GM18507 (cell line): ENCODE measurements at places on chromosomes 11 and 22.

GRCh38 chr22:41367039-41367679, 14.6 kb upstream of the TEF start:
- DNase-seq, result peak; percentile 11

DNA sequence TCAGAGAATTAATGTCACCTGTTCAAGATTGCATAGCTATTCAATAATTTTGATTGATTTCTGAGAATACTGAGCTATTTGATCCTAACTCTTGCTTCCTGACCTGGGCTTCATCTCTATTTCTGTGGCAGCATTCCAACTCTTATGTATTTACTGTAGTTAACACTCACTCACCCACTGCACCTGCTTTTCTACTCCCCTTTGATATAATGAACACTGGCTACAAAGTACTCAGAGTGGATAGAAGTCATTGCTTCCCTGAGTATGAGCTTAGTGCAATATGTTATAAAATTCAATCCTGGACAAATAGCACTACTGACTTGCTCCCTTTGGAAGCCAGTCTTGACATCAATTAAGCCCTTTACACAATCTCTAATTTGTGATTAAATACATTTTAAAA, 117.2 kb downstream of the APIP start:
- no peak for DNase-seq

DNA sequence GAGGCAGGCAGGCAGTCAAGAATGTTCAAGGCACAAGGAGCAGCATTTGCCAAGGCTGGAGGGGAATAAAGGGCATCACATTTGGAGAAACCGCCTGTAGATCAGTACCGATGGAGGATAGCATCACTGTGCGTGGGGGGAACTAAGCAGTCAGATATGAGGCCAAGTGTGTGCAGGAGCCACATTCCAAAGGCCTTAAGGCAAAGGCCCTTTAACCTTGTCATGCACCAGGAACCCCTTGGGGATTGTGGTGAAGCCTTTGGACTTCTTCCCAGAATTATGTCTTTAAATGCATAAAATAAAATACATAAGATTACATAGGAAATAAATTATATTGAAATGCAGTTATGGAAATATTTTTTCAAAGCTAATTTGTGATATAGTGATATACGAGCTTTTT, 532.1 kb downstream of the BUD13 start:
- DNase-seq, result no peak

DNA sequence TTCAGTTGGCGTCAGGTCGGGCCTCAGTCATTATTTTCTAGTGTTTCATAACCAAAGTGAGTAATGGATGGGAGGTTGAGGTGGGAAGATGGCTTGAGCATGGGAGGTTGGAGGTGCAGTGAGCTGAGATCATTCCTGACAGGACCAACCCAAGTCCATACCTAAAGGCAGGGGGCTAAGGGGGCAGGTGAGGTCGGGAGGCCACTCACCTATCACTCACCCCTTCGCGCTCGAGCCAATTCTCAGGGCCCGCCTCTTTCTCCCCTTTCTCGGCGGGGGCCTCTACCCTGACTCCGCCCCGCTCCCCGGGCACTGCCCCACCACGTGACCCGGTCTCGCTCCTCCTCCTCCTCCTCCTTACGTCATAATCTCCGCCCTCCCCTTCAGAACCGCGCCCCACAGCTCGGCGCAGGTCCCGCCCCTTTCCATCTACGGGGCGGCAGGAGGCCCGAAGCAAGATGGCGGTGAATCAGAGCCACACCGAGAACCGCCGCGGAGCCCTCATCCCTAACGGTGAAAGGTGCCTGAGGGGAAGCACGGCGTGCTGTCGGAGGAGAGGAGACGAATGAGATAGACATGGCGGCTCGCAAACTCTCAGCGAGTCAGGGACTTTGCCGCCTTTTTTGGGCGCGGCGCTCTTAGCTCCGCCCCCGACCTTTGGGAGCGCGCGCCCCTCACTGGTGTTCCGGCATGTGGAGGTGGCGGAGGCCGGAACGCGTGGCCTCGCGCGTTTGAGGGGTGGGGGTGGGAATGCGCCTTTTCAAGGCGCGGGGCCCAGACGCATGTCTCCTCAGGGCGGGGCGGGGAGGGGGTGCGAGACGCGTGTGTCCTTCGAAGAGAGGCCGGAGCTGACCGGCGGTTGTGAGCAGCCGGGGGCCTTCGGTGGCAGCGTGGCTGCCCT, at the start of gene WBP2NL:
Gene WBP2NL, plus strand, starts transcription at position 428 of the 901 bp plus-strand sequence. Its CDS starts 31 bp downstream, at position 459.
- peak; percentile 92 for DNase-seq

DNA sequence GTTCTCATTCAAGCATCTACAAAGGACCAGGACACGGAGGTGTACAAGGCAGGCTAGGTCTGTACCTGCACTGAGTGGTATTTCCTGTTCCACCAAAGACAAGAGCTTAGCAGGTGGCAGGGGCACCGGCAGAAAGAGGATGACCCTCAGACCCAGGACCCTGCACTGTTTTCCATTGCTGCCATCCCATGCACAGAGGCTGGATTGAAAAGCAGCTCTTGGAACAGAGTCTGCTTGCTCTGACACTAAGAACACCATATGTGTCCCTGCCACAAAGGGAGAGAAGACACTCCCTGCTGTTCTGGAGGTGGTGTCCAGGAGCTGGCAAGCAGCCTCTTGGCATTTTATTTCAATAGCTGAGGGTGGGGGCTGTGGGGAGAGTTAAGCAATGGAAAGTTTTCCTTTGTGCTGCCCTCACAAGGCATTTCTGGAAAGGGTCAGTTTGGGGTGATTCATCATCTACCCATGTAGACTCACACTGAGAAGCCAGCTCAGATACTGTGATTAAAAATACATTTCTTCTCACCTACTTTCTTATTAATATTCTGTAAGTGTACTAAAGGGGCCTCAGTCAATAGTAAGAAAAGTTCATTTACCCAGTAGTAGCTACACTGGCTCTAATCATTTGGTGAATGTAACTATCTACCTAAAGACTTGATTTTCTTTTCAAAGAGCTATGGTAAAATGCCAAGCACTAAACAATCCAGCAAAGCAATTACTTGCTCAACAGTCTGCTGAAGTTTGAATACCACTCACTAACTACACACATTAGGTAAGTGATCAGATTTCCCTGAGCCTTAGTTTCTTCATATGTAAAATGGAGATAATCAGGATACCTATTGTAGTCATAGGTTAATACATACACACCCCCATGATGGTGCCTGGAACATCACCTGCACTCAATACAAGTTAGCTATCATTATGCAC, 55.2 kb downstream of the SLC1A2 start:
- DNase-seq, result no peak

DNA sequence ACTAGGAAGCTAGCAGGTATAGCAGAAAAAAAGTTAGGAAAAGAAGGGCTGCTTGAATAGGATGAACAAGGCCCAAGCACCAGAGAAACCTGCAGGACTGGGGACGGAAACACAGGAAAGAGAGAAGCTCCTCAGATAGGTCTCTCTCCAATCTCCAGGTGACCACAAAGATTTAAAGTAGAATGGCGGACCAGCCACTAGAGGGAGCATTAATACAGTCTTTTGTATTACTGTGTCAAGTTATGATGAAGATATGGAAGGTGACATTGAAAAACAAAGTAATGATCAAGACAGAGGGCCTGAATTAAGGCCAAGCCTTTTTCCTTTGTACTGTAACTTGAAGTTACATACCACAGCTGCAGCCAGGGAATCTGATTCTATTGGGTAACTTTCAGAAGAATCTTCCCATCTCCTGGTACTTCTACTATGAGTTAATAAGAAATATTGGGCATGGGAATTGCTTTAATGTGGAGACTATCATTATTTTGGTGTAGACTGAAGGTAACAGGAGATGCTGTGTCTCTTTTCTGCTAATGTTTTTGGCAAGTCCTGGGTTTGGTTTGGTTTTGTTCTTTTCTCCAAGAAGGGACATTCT, 33.8 kb downstream of the OR2AG2 start:
- peak; percentile 15 for DNase-seq

- DNase-seq, result peak; percentile 70
Observed at GRCh38 chr22:37457093-37457893, 28.9 kb downstream of the MFNG start.

DNA sequence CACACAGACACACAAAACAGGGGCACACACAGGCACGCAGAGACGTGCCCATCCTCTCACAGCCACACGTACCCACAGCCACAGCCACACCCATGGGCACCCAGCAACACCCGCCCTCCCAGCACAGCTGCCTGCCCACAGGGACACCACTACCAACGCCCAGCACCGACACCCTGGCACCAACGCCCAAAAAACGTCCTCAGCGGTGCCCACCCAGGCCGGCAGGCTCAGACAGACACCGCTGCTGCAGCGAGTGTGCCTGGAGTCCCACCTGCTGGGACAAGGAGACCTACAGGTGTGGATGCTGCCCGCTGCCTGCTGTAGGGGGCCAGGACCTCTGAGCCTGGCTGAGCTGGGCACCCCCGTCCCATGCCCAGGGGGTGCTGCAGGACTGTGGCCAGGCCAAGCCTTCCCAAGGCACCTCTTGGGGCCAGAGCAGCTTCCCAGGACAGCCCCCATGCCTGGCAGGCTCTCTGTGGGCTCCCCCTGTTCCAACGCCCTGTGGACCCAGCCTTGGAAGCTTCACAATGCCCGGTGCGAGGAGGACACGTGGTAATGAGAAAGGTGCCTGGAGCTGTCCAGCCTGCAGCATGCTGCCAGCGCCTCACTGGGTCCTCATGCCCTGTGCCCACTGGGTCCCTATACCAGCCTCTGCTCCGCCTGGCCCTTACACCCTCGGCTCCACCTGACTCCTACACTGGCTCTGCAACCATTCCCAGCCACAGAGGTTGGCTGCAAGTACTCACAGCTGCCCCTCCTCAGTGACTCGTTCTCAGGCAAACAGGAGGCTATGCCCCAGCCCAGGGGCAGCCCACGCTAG, 45.8 kb upstream of the TH start:
- DNase-seq, result no peak

DNA sequence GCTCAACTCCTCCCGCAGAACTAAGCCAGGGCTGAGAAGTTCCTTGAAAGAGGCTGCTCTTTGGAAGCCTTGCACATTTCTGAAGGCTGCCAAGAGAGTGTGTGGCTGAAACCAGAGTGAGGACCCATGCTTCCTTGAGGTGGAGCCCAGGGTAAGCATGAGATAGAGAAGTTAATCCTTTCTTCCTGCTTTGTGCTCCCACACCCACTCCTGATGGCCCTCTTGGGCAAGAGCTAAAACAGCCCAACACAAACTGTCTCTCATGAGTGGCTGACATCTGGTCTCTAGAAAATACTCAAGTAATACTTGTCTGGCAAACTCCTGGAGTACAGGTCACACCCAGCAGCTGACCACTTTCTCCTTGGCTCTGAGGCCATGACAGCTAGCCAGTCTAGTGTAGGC, 523.7 kb downstream of the INSC start:
- DNase-seq, result no peak

DNA sequence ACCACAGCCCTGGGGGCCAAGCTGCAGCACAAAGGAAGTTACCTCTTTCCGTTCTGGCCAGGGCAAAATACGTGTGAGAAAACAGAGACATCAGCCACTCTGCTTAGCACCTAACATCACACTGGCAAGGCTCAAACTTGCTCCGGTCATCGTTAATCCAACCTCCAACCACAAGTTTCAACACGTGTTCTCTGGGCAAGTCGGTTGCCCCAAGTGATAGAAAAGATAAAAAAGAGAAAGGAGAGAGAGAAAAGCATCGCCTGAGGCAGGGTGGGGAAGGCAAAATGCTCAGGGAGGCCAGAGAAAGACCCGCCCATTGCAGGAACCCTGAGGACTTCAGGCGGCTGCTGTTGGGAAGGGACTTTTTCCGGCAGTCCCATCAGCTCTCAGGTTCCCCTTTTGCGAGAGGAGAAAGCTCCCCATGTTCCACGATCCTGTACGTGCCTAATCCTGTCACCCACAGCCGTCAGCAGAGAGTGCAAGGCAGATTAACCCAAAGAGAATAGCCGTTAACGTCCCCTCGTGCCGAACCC, 18.5 kb upstream of the B4GALNT4 start:
- DNase-seq, result no peak

- no peak for DNase-seq
Observed at GRCh38 chr22:38696606-38697424, 3.9 kb downstream of the JOSD1 start.

- DNase-seq, result no peak
Observed at GRCh38 chr22:46055911-46056545, 79.1 kb upstream of the WNT7B start.

DNA sequence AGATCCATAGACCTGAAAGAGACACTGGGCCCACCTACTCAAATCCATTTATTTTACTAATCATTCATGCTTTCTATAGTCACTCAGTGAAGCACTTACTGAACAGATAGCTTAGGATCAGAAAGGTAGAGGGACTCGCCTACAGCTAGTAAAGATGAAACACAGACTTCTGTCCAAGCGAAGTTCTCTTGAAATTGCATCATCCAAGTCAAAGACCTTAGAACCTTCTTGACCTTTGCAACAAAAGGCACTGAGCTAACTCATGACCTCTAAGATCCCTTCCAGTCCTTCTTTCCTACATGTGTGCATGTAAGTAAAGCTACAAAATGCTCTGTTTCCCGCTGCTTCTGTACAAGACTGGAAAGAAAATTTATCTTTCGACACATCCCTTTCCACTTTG, 377.6 kb downstream of the LARGE1 start:
- no peak for DNase-seq

DNA sequence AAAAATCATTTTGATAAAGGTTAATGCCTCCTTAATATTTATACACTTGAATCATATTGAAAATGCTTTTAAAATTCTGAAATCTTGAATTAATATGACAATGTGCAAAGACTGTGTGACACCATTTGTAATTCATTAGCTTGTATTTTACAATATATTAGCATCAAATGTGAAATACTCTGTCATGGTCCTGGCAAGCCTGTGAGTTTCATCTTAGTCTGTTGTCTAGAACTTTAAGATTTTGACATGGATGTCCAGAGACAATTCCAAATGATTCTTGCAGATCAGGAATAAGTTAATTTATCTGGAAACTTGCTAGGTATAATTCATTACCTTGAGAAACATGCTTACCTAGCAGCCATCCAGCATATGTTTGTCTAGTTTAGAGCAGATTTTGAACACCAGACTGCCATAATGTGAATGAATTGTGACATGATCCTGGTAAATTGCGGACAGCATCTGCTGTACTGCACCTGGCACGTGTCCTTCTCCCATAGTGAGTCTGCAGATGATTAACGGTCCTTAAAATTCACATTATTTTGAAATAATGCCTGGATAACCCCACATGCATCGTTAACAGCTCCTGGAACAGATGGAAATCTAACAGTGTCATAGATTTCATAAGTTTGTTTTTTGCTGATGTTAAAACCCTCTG, 34.5 kb upstream of the DEUP1 start:
- no peak for DNase-seq

- DNase-seq, result no peak
Observed at GRCh38 chr11:117144477-117145392, 648 bp downstream of the PAFAH1B2 start.

GRCh38 chr22:43094085-43094484, 4.9 kb upstream of the TTLL1 start:
- no peak for DNase-seq

- DNase-seq, result no peak
Observed at GRCh38 chr11:69127081-69127850, 28.5 kb upstream of the SMIM38 start.
